ENCODE measurements at places on chromosomes 13 and 19. TPM values are rescaled to one million over a fixed set of nuclear protein-coding genes. Genes with fewer than 3 reads are reported as not detected.

DNA sequence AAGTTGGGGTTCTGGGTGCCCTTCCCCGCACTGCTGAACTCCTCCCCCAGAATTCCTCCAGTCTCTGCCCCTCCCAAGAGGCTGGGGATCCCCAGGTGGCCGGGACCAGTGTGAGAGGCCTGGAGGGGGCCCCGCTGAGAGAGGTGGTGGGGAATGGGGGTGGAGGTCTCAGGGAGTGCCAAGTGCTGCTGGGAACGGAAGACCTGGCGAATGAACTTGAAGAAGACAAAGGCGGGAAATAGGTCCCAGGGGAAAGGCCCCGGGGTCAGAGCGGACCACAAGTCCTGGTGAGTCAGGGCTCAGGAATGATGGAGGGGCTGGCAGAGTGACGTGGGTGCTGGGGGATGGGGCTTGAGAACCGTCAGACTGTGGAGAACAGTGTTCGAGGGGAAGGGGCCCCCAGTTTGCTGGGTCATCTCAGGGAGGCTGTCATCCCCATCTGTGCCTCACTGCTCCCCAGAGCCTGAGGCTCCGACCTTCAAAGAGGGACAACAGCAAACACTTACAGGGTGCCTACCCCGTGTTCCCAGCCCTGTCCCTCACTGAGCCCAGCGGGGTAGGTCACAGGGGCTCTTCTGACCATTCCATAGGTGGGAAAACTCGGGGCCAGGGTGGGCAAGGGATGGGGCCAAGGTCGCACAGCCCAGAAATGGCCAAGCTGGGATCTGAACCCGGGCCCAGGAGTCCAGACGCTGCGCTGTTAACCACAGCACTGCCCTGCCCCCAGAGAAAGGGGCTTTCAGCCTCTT, 16.0 kb upstream of the SEMA6B start:
- peak; percentile 78 for DNase-seq

DNA sequence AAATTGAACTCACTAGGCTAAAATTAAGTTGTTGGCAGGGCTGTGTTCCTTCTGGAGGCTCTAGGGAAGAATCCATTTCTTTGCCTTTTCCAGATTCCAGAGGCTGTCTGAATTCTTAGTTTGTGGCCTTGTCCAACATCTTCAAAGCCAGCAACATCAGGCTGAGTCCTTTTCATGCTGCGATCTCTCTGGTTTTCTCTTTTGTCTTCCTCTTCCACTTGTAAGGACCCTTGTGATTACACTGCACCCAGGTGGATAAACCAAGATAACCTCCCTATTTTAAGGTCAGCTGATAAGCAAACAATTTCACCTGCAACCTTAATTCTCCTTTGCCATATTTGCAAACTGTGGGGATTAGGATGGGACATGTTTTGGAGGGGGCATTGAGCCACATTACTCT, 11.5 kb downstream of the UTP14C start:
- DNase-seq, result no peak

GRCh38 chr13:32589471-32589870, 3.2 kb downstream of the PDS5B start:
- DNase-seq, result peak; percentile 8

DNA sequence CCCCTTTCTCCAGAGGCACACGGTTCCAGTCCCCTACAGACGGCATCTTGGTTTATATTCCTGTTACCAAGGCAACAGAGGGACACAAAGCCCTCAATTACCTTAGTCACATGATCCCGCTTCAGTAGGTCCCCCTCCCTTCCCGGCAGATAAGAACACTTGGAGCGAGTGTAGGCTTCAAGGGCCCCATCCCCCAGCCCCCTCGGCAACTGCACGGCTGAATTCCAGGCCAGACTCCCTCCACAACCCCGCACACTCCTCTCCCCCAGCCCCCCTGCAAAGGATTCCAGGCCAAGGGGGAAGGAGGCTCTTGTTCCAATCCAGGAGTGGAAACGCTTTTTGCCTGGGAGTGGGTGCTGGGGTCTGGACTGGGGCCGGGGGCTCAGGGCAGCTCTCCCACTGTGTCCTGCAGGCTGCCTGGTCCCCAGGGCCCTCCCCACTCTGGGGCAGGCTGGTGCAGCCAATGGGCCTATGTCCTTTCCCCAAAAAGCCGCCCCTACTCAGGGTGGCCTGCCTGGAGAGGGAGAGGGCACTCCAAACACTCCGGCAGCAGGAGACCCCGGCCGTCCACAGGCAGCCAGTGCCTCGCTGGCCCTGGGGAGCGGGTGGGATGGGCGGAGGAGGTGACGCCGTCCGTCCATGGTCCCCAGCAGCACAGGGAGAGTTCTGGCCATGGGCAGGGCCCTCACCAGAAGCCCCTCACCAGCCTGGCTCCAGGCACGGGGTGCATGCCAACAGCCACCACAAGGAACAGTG, 62.6 kb downstream of the MLLT1 start:
- DNase-seq, result peak; percentile 47

GRCh38 chr19:54612428-54612827, 17.9 kb upstream of the LILRB1 start:
- no peak for DNase-seq

DNA sequence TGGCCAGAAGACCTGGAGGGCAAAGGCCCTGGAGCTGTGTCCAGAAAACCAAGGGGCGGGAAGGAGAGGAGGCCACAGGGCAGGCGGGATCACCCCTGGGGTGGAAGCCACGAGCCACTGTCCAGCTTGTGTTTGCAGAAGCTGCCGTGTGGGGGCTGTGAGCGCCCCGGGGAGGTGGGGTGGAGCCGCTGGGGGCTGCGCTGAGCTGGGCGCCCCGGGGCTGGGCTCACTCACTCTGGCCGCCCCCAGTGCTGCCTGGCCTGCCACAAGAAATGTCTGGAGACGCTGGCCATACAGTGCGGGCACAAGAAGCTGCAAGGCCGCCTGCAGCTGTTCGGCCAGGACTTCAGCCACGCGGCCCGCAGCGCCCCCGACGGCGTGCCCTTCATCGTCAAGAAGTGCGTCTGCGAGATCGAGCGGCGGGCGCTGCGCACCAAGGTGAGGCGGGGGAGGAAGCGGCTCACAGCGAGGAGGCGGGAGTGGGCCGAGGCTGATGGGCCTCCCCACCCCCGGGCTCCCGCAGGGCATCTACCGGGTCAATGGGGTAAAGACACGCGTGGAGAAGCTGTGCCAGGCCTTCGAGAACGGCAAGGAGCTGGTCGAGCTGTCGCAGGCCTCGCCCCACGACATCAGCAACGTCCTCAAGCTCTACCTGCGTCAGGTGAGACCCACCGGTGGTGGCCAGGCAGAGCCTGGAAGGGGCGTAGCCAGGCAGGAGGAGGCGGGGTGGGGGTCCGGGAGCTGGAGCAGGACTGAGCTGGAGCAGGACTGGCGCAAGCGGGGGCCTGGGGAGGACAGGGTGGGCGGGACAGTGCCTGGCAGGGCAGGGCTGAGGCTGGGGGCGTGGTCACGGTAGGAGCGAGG, 13.6 kb downstream of the POLR2E start:
- no peak for DNase-seq

DNA sequence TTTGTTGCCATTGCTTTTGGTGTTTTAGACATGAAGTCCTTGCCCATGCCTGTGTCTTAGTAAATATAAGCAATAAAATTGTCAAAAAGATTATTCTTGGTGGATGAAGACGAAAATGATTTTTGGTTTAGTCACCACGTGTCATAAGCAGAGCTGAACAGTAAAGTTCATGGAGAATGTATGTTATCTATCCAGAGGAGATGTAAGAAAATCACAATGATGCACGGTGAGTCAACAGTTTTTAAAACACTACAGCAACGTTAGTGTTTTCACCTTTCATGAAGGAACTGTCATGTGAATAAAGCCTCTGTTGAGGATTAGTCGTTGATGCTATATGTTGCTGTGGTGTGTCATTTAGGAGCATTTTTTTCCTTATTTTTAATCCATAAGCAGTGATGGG, 137.6 kb downstream of the GPC6 start:
- peak; percentile 64 for DNase-seq

- DNase-seq, result no peak
Observed at GRCh38 chr13:108409730-108410129, 140.2 kb downstream of the TNFSF13B start.

GRCh38 chr13:86085890-86086289, 286.7 kb upstream of the SLITRK6 start:
- no peak for DNase-seq

DNA sequence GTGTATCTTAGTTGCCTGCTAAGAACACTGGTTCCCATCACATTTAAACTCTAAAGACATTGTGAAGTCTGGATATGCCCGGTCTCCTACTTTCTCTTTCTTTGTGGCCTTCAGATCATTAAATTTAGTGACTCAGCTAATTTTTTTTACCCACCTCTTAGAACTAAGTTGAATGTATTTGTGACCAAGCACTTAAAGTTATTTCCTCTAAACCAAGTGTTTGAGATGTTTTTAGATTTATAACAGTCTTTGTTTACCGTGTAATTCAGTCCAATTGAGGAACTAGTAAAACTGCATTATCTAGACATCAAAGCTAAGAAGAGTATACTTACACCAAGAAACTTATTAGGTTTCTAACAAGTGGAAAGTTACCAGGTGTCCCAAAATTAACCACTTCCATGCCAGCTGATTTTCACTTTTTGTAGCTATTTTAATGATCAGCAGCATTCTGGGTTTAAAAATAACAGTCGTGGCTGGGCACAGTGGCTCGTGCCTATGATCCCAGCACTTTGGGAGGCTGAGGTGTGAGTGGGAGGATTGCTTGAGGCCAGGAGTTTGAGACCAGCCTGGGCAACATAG, 53.1 kb downstream of the ARHGAP35 start:
- peak; percentile 58 for DNase-seq

DNA sequence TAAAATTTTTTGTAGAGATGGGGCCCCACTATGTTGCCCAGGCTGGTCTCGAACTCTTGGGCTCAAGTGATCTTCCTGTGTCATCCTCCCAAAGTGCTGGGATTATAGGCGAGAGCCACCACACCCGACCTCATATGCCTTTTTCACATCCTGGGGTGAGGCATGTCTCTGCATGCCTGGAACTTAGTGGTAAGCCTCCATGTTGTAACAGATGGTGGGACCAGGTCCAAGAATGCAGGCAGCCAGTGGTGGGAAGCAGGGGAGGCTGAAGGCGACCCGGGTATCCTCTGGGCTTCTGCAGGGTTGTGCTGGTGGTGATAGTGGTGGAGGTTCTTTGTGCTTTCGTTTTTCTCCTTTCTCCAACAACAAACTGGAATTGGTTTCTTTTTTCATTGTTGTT, 30.1 kb upstream of the CCDC124 start:
- peak; percentile 32 for DNase-seq

- no peak for DNase-seq
Observed at GRCh38 chr13:97338571-97338970, 95.4 kb upstream of the RAP2A start.

The HSD17B14 gene
- 8.2 TPM for total RNA-seq

The MUC16 gene
- total RNA-seq, result not detected

The CCDC8 gene
- total RNA-seq, result 35.5 TPM

The ZNF729 gene
- total RNA-seq, result not detected

The B9D2 gene
- 5.5 TPM for total RNA-seq

The NTF4 gene
- total RNA-seq, result 7.3 TPM

The ZNF837 gene
- 2.9 TPM for total RNA-seq

The SLC8A2 gene
- total RNA-seq, result 3.3 TPM

The FXYD5 gene
- total RNA-seq, result 108 TPM

The DAND5 gene
- 0.14 TPM for total RNA-seq
